NCI-H2107 (cell line): ENCODE measurements at places on chromosomes 1 and 21.

DNA sequence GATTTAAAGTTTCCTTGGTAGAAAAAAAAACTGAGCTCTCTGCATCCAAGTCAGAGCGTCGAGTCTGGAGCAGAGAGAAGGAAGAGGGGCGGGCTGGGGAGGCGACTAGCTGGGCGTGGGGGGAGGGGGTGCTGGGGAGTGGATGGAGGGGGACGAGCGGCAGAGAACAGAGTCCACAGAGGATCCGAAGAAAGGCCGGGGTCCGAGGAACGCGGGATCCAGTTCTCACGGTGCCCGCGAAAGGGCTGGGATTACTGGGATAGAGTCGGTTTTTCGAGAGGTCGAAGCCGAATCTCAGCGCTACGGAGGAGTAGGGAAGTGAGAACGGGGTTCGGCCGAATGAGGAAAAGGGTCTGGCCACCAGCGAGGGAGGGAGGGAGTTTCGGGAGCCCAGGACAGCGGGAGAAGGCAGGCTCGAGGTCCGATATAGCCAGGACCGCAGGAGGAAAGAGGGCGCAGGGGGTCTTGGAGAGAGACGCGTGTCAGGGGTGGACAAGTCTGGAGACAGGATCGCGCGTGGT lies 665 bp downstream of the DAB1 start:
- DNase-seq: no peak

DNA sequence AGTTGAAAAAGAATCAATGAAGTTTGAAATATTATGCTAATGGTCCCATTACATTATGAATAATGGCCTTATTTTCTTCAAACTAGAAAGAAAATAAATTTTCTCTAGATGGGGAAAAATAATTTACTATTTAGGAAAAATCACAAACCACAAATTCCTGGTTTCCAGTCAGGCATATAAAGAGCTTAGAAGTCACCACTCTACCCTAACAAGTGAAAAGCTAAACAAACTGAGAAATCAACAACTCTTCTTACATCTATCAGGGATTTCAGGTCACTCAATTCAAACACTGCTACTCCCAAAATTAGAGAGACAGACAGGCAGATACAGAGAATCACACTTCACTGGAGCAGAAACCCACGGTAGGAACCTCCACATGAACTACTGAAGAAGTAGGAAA lies 82.1 kb upstream of the LRRC7 start:
- no peak for DNase-seq

- no peak for DNase-seq
Measured at GRCh38 chr1:204350312-204350711, 9.4 kb downstream of the PLEKHA6 start.

- DNase-seq: no peak
Measured at GRCh38 chr21:42086969-42087368, 15.9 kb downstream of the UMODL1 start.
